ENCODE measurements at places on chromosomes 2 and 18.
A peak's percentile ranks its signal among the peaks of the same experiment; 100 is the strongest.

DNA sequence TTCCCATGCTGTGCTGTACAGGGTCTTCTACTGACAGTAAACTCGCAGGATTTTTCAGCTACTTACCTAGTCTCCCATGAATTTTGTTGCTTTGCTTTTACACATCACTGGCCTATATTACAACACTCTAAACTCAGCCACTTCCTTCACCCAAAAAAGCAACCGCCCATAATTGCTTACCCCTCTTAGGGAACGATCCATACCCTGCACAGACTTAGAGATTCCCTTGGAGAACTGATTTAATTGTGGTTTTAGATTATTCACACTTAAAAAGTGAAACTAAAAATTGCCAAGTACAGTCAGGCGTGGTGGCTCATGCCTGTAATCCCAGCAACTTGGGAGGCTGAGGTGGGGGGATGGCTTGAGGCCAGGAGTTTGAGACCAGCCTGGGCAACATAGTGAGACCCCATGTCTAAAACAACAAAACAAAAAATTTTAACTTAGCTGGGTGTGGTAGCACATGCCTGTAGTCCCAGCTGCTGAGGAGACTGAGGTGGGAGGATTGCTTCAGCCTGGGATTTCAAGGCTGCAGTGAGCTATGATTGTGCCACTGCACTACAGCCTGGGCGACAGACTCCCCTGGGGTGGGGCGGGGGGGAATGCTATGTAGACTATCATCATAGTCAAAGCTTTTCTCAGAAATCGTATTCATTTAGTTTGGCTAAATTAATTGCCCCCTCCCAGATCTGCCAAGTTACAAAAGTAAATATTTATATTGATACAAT is 19.3 kb downstream of the MRPL30 start:
- DNase-seq = no peak

DNA sequence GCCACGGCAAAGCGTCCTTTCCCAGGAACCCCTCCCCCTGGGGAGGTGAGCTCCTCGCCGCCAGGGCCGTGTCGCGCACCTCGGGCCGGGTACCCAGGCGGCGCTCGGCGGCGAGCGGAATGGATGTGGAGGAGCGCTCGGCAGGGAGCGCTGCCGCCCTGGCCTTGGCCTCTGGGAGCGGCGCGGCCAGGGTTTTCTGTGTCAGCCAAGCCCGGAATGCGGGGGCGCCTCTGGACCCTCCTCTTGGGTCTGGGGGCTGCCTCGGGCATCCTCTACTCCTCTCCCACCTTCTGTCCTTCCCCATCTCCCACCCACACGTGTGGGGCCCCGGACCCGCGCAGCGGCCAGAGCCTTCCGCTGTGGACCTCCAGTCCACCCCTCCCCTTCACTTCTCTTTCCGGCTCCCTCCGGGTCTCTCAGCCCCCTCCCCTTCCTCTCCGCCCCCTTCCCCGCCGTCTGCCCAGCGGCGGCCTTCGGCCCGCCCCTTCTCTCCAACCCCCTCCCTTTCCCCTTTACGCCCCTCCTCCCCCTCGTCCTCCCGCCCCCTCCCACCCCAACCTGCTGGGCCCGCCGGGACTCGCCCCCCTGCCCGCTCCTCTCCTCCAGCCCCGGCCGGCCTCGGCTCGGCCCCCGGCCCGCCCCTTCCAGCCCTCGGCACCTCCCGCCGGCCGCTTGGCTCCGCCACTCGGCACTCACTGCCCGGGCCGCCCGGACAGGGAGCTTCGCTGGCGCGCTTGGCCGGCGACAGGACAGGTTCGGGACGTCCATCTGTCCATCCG is at the start of gene MERTK:
Gene MERTK, plus strand, starts transcription at position 684 of the 779 bp plus-strand sequence. CDS start 129 bp downstream, outside the sequence.
- no peak for DNase-seq

DNA sequence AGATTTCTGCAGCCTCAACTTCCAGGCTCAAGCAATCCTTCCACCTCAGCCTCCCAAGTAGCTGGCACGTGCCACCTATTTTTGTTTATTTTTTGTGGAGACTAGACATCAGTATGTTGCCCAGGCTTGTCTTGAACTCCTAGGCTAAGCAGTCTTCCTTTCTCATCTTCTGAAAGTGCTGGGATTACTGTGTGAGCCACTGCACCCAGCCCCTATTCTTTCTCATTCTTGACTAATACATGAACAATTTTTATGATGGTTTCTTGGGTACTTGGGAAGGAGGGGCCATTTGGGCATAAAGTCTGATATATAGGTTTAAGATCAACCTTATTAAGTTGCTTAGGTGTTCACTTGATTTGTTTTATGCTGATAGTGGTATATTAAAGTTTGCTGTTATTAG is 26.2 kb downstream of the EPC2 start:
- no peak for DNase-seq

GRCh38 chr2:158297606-158298005 is 158.9 kb downstream of the CCDC148 start:
- peak; percentile 14 for DNase-seq

DNA sequence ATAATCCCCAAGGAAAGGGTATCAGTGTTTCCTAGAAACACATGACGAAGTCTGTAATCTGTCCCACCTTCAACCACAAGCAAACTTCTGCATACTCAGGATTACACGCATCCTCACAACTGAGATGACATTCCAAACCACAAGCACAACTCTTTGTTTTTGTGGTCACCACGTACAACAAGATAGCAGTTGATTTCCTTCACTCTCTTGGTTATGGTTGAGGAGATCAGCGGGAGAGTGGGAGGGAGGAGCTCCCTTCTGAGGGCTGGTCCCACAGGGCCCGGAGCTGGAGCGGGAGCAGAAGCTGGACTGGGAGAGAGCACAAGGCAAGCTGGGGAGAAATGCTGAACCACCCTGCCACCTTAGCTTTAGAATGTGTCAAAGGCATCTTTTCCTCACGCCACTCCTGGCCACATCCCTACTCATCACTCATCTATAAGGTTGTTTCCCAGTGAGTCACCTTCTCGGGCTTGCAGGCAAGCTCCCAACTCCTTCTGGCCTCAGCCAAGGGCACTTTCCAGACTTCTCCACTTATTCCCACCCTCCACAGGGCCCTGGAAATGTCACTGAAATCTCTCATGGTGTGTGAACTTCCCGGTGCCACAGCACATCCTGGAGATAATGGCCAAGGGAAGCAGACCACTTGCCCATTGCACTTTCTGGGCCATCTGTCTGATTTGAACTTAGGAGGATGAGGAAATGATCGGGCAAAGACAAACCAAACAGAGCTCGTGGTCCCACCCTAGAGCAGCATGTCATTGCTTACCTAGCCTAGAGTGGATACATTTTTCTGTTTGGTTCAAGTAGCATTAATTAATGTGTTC is 98.9 kb upstream of the LGALSL start:
- peak; percentile 68 for DNase-seq

- DNase-seq = no peak
Observed at GRCh38 chr2:224813578-224813977, 97.4 kb upstream of the CCDC195 start.

DNA sequence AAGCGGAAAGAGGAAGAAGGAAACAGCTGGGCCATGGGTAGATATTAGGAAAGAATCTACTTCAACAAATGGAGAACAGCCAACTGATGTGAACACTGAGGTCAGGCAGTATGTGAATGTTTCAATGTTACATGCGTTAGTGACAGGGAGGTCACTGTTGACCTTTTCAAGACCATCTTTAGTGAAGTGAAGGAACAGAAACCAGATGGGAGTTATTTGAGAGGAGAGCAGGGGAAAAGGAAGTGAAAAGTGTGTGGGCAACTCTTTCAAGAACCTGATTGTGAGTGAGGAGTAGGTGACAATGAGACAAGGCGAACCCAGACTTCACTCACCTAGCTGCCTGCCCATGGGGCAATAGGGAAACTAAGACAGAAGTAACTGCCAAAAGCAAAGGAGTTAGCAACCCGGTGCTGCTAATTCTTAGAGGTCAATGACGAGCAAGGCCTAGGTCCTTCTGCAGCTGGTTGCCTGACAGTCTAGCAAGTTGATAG is 67.0 kb downstream of the SP3 start:
- no peak for DNase-seq

DNA sequence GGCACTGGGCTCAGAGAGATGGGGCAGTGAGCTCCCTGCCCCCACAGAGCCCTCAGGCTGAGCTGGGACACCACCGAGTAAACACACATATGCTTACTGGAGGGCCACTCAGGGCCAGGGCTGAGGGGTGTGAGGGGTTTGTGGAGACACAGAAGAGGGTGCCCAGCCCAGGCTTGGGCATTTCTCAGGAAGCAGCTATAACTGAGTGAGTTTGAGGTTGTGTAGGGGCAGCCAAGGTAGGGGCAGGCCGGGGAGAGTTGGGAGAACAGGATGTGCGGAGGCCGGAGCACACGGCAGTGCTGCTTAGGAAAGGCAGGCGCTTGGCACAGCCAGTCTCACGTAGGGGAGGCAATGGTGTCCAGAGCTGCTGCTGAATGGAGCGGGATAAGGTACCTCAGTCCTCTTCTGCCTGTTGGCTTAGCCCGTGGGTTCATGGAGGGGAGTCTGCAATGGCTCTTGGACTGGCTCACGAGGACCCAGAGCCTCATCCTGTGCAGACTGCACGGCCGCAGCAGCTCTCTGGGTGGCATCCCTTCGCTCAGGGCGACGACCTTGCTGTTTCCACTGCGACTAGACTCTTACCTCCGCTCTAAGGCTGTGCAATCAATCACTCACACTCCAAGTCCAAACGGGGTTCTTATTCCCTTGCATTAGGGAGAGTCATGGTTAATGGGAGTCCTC is 466.1 kb upstream of the HS6ST1 start:
- no peak for DNase-seq

DNA sequence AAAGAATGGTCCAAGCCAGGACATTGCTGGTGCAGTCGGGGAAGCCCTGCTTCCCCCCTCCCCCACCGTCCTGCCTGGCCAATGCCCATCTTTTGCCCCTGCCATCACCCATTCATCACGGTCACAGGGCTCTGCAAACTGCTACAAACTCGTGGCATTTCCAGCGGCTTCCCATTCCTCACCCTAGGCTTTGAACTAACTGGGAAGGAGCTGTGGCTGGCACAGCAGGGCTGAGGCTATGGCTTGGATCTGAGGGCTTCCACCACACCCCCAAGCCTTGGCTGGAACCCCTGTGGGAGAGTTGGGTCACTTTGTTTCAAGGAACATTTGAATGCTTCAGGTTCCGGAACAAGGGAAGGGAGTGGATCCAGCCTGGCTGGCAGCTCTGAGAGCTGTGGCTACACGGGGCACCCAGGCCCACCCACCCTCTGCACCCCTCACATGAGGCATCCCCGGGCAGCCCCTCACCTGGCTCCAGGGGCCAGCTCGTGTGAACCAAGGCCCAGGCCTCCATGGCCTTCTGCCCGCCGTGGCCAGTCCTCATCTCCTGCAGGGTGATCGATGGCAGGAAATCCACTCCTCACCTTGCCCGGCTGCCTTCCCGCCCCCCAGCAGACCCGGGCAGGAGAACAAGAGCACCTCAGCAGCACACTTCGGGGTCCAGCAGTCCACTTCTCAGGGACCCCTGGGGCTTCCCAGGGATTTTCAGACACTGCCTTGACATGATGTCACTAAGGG is 58.8 kb upstream of the OTOS start:
- no peak for DNase-seq

DNA sequence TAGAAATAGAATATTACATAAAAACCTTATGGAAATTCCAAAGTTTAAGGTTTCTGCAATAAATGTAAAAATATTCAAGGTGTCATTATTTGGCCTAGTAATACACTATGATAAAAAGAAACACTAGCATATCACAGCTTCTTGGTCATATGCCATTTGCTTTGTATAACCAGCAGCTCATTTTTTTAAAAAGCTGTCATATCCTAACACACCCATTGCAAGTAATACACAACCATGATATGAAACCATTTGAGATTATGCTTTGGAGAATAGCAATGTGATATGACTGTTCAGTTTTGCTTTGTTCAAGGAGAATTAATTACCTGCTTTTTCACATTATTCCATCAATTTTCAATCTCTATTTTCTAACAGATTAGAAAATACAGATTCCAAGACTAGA is 149.0 kb downstream of the IKZF2 start:
- DNase-seq = no peak

DNA sequence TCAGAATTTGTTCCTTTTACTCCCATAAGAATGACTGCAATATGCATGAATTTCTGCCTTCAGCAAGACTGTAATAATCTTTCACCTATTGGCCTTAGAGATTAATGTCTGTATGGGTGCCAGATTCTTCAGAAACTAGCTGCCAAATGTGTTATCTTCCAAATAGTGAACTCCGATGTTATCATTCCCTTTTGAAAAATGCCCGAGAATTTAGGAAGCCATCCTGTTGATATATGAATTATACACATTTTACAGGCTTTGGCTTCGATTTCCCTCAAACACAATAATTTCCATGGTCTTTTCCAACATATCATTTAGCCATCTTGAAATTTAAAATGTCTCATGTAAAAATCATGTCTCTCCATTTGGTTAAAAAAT is 101.5 kb downstream of the ZNF521 start:
- DNase-seq = no peak

DNA sequence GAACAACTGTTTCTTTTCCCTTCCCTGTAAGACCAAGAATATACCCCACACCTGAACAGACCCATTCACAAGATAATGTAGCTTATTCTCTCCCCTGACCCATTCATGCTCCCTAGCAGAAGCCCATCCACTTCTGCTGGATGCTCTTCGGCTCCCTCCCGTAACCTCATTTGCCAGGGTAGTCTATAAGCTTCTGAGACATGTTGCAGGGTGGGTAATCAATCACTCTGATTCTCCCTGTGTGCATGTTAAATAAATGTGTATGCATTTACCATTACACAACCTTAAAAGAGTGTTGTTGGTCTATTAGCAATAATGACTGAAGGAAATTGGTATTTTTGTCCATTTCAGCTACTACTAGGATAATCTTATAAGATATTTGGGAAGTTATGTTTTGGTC is 1.3 kb downstream of the SLC19A3 start:
- DNase-seq = no peak

DNA sequence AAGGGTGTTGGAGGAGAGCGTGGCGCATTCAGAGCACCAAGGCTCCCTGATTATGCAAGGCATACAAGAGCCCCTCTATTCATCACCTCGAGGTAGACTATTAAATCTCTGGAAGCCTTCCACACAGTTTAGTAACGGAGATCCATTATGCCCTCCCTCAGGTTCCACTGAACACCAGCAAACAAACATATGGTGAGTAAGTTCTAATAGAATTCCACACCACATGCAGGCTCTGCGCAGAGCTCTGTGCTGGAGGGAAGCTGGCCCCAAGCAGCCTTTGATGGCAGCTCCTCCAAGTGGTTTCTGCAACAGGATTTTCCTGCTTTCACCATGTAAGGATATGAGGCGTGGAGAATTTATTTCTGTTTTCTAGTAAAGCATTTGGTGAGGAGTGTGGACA is 238.6 kb downstream of the C1D start:
- DNase-seq = no peak

GRCh38 chr18:9737472-9738121 is 29.5 kb downstream of the RAB31 start:
- DNase-seq = peak; percentile 43
